ENCODE measurements at places on chromosomes 11 and 22.

- no peak for DNase-seq
Measured at GRCh38 chr11:43242401-43242800, 69.4 kb upstream of the API5 start.

DNA sequence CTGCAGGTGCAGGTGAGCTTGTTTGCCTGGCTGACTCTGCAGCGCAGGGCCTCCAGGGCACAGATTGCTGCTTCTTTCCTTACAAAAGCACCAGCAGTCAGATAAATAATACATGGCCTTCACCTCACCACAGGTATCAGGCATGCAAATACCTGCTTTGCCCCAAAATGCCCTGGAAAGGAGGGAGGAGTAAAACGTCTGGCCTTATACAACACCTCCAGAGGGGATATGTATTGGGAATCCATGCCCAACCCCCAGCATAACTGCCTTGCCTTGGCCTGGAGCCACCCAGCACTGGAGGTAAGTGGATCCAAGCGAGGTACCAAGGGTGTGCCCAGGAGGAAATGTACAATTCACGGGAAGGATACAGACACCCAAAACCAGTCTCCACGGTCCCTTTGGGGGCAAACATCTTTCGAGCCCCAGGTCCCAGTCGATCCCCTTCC, 860 bp downstream of the TMEM184B start:
- DNase-seq: no peak

GRCh38 chr11:68825571-68825970, 16.1 kb downstream of the CPT1A start:
- no peak for DNase-seq

- DNase-seq: no peak
Measured at GRCh38 chr22:39207141-39208012, 37.4 kb downstream of the PDGFB start.

DNA sequence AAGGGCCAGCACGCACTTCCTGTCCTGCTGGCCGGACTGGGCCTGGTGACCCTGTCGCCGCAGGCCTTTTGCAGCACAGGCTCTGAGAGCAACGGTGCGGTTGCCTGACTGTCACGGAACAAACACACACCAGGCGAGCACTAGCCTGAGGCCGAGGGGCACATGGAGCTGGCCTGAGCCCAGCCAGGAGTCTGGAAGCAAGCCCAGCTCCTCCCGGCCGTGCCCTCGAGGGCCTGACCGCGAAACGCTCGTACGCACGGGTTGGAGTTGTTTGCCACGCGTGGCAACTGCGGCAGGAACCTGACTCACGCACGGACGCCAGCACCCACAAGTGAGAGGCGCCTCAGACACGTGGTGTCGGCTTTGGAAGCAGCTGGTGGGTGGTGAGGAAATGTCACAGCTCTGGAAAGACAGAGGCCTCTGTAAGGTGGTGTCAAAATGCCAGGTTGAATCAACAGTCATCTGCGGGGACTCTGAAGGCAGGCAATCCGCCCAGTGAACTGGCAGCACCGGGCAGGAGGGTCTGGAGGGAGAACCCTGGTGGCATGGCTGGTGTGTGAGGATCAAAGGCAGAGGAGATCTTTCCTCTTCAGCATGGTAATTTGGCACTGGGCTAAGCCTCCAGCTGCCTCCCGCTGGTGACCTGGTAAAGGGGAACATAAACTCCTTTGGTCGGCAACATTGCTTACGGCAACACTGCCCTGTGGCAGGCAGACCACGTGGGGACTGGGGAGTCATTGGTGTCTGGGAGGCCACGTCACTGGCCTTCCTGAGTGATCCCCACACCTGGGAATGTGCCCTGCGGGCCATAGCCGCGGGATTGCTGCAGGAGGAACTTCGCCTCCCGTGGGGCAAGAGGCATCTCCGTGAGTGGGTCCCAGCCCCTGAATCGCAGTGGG, 15.3 kb upstream of the IL17REL start:
- DNase-seq: no peak

- no peak for DNase-seq
Measured at GRCh38 chr22:44549701-44550100, 51.7 kb upstream of the RTL6 start.

- DNase-seq: no peak
Measured at GRCh38 chr11:45245218-45246045, 40.7 kb downstream of the SYT13 start.

GRCh38 chr11:65204646-65205601, 23.2 kb downstream of the CAPN1 start:
- no peak for DNase-seq

GRCh38 chr11:87639753-87640364, 535.4 kb downstream of the RAB38 start:
- no peak for DNase-seq

GRCh38 chr11:117424781-117425180, 97.1 kb downstream of the CEP164 start:
- no peak for DNase-seq

DNA sequence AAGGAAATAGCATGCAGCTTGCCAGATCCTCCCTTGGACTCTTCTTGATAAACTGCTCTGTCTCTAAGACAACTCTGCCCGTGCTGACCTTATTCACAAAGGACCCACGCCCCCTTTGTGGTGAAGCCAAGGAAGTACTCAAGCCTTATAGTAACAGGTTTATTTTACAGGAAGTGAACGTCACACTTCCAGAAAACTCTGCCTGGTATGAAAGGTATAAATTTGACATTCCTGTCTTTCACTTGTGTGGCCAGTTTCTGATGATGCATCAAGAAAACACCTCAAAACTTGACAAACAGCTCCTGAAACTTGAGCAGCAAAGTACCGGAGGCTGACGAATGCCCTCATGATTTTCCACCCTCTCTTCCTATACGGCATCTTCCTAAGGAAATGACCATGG, 12.5 kb upstream of the PELI3 start:
- no peak for DNase-seq

DNA sequence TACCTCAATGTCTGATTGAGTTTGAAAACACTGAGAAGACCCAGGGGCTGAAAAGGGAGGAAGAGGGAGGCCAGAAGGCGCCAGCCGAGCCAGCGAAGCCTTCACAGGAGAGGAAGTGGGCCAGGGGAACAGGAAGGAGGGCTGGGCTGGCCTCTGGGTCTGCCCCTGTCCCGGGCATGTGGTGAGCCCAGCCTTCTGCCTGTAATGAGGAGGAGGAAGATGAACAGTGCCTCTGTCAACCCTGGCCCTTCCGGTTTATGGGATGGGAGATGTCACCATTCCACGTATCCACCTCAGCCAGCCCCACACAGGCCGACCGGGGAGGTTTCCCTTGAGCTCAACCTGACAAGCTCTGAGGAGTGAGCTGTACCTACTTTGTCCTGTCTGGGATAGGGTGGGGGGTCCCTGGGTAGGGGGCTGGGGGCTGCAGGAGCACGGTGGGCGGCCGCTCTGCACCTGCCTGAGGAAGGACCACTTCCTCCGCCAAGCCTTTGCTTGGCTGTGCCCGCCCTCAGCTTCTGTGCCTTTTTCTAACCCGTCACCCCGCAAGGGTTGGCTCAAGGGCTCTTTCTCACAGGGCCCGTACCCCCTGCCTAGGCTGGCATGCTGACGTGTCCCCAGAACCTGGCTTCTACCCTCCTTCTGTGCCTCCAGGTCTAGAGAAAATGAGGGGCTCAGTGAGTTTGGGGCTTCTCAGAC, 2.0 kb downstream of the PARVG start:
- DNase-seq: peak; percentile 69

GRCh38 chr22:27839057-27839660, 37.6 kb upstream of the MN1 start:
- no peak for DNase-seq

- no peak for DNase-seq
Measured at GRCh38 chr11:45167283-45167682, 20.8 kb downstream of the PRDM11 start.

Data from CMK (cell line).